Adipocyte (in vitro differentiated cells): ENCODE measurements at places on chromosomes 2 and 18.

- peak; percentile 56 for DNase-seq
Measured at GRCh38 chr2:217929757-217930707, 72.8 kb downstream of the TNS1 start.

DNA sequence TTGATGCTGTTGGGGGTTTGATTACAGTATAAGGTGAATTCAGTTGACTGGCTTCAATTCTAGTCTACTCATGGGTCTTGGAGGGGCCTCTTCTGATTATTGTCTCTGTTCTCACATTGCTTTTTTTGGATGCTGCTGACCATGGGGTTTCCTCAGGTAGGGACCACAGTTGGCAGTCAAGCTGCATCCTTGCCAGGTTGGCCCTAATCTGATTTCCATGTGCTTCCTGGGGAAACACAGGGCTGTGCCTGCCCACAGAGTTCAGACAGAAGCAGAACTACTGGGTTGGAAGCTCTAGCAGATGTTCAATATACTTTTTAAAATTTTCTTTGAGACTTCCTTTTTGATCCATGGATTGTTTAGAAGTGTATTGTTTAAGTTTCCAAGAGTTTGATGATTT lies 227.3 kb downstream of the XIRP2 start:
- no peak for DNase-seq

DNA sequence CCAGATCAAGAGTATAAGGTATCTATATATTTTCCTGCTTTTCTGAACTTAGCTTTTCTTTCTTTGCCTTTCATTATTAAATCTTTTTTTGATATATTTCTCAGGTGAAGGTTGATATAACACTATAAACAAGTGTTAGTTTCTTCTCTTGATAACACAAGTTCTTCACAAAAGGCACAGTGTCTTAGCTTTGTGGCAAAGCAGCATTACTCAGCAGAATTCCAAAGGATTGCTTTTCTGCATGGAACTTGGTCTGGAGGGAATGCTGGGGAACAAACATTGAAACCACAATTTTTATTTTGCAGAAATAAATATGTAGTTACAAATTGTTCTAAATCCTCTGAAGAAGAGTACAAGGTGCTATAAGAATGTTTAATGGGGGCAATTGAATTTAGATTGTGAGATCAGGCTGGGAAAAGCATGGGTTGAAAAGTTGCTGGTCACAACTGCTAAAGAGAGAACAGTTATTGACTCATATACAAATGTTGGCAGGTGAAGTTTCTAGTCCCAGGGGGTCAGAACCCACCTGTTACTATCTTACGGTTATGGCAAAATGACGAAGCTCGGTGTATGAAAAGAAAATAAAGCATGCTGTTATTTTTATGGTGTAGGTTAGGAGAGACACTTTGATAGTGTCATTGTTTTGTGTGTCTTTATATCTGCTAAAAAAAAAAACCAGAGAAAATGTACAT lies 68.2 kb downstream of the UBR3 start:
- peak; percentile 64 for DNase-seq

DNA sequence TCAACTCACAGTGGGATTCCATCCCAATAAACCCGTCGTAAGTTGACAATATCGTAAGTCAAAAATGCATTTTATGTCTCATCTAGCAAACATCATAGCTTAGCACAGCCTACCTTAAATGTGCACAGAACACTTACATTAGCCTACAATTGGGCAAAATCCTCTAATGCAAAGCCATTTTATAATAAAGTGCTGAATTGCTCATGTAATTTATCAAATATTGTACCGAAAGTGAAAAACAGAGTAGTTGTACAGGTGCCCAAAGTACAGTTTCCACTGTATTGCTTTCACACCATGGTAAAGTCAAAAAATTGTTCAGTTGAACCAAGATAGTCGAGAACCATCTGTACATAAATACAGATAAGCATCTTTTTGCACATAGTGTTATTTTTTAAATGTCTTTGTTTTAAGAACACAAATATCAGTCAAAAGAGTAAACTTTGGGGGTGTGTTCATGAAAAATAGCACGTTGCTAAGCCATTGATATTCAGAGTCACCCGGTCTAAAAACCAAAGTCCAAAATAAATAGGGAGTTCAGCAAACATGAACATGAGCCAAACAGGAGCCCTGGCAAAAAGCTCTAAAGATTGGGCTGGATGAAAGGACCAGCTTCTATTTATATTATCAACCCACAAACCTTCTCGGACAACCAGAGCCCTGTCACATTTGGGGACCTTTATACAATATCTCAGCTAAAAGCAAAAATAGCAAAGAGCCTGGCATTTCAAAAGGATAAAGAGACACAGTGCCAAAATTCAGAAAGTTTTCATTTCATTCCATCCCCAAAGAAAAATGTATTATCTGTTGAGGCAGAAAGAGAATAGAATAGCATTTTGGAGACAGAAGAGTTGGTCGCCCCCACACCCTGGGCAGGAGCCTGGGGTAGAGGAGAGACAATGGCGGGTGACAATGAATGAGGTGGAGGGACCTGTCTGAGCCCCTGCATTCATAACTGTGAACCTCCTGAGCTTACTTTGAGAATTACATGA lies 105.9 kb upstream of the SH3BP4 start:
- no peak for DNase-seq

DNA sequence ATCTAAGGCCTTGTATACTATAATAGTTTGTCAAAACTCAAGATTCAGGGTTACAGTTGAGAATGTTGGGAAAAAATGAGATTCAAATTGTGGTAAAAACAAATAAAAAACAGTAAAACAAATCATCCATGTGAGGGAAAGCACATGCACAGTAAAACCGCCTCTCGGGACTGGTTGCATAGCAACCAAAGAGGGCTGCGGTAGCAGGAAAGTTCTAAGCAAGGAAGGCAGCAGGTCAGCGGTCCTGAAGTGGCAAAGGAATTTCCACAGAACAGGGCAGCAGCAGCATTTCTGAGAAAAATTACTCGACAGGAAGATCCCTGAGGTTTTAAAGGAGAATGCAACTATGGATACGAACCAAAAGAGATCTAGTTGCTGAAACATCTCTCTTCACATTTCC lies 93.7 kb downstream of the DYNAP start:
- DNase-seq, result no peak
